Cerebellum (tissue), 4 donors: ENCODE measurements at places on chromosomes 6 and 20. TPM values are rescaled to one million over a fixed set of nuclear protein-coding genes. Genes with fewer than 3 reads are reported as not detected.
A peak's percentile ranks its signal among the peaks of the same experiment; 100 is the strongest.

Gene TCF21
- not detected for total RNA-seq

Gene RCAN2
- 30.3 TPM for total RNA-seq

Gene CD83
- total RNA-seq, result 19.7 TPM

Gene IPCEF1
- 4.4 TPM for total RNA-seq

Gene TNF
- total RNA-seq, result 0.18 TPM

Gene FERMT1
- 1.1 TPM for total RNA-seq

Gene ADGRB3
- total RNA-seq, result 237 TPM

Gene C20orf202
- 0.18 TPM for total RNA-seq

Gene ZKSCAN4
- 6.7 TPM for total RNA-seq

- no peak for DNase-seq
Observed at GRCh38 chr20:25319241-25320034, 71.2 kb downstream of the ABHD12 start.

- no peak for DNase-seq
Observed at GRCh38 chr20:3572151-3572550, 91.0 kb downstream of the GFRA4 start.

- no peak for DNase-seq
Observed at GRCh38 chr6:7680393-7681075, 45.4 kb upstream of the BMP6 start.

DNA sequence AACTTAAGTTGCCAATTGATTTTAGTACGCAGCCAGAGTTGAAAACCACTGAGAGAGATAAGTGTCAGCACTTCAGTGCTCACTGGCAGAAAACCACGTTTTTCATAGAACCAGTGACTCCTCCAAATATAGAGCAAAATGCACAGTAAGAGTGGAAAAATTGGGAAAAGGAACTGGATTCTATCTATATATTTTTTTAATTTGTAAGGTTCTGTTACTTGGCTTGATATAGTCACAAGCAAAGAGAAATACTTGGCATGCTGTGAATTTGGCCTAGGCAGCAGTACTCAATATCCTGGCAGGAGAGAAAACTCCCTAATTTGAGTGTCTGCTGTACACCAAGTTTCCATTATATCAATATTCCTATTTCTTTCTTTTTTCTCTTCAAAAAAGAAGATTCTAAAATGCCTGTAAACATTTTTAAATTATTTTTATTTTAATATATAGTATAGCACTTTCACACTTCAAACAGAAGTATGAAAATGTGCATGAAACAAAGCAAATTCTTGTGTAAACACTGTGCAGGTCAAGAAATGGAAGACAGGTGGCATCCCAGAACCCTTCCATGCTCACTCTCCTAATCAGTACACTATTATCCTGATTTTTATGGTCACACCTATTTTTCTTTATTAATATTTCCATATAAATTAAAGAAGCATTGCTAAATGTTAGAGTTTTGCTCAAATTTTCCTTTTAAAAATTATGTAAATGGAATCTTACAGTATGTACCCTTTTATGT lies 561.8 kb upstream of the RNF217 start:
- DNase-seq, result peak; percentile 7

GRCh38 chr6:148943451-148943850 lies 196.6 kb downstream of the UST start:
- DNase-seq, result no peak

- DNase-seq, result no peak
Observed at GRCh38 chr6:108777536-108777935, 70.7 kb upstream of the ARMC2 start.

DNA sequence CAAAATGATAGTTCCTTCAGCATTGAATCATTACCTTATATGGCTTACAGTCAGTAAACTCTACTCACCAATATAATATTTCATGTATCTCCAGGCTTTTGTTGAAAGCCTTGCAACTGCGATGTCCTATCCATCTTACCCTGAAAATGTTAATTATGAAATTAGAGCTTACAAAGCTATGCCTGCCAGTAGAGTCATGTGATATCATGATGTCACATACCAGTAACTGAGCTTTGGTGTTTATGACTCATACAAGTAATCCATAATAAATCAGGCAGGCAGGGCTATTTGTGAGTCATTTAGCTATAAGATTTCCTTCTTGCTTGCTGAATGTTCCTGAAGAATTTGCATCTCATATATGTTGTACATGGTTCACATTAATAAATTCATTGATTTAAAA lies 44.9 kb upstream of the FAM83B start:
- no peak for DNase-seq

DNA sequence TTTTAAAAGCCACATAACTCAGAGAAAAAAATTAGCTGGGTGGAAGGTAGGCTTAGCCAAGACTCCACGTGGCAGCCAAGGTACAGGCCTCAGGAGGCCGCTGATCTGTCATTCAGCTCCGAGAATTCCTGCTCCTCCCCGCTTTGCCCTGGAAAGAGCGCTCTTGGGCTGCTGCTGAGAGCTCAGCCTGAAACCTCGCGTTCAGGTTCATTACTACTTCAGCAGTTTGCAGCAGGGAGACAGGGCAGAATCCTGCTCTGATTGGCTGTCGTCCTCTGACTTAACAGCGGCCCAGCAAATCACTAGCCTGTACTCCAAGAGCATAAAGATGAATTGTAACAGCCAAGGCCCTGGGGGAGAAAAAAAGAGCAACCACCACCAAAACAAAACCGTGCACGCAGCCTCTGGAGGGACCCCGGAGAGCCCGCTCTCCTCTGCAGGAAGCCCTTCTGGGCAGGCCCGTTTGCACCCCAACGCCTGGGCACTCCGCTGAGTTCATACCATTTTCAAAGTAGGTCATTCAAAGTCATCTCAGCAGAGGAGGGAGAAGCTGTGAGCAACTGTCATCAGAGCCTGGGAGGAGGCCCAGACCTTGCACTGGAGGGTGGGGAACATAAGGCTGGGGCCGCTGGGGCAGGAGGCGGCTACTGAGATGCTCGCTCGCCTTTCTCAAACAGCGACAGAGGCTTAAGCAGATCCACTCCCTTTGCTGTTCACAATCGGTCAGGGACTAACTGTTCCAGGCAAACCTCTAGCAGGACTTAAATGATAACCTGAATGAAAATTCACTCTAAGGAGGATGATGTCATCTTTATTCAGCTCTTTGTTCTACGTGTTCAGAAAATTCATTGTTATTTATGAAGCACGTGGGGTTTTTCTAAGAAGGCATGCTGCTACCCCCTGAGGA lies 42.3 kb upstream of the ATXN1 start:
- DNase-seq, result peak; percentile 91

- DNase-seq, result no peak
Observed at GRCh38 chr6:3999800-4000661, 78.9 kb downstream of the FAM217A start.

GRCh38 chr6:164453835-164454234 lies 855.6 kb downstream of the C6orf118 start:
- DNase-seq, result no peak

DNA sequence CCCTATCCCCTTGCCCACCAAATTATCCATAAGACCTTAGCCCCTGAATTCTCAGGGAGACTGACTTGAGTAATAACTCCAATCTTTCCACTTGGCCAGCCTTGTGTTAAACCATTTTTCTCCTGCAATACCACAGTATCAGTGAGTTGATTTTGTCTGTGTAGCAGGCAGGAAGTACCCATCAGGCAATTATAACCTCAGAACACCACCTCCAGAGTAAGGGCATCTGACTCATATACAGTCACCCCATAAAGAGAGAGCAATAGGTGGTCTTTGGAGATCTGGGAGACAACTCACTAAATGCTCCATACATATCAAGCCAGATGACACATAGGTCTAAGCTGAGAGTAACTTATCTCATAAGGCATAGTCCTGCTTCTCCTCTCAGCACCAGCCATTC lies 83.7 kb downstream of the FILIP1 start:
- DNase-seq, result no peak

- DNase-seq, result no peak
Observed at GRCh38 chr6:133549371-133549801, 308.2 kb downstream of the EYA4 start.

DNA sequence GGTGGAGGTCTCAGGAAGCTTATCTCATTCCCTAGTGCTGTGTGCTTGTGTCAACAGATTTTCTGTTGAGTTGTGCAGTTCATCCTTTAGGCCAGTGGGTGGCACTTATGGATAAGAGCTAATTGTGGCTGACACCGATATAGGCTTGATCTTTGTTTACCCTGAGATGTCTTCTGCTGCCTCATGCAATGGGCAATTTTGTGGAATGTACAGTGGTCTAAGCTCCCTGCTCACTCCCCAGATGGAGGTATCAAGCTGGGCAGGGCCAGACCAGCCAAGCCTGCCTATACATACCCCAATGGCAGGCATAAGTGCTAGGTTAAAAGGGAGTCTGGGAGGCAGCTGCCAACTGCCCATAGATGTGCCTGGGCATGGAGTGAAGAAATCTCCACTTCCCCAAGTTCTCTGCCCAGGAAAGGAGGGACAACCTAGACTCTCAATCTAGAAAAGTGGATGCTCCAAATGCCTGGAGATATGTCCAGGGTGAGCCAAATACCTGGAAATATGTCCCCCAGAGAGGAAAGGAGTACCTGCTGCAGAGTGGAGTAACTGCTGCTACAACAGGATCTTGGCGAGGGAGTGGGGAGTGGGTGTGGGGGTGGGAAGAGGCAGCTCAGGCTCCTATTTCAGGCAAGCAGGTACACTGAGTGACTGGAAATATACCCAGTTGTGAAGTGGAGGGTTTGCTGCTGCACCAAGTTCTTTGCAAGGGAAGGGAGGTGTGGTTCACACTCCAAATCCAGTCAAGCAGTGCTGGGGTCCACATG lies 53.2 kb upstream of the ARG1 start:
- DNase-seq, result no peak

GRCh38 chr6:43992783-43993644 lies 134.2 kb downstream of the MRPL14 start:
- no peak for DNase-seq

GRCh38 chr6:90382760-90383159 lies 86.1 kb upstream of the BACH2 start:
- no peak for DNase-seq

GRCh38 chr6:101605874-101606273 lies 212.4 kb downstream of the GRIK2 start:
- no peak for DNase-seq

- no peak for DNase-seq
Observed at GRCh38 chr6:51182827-51183226, 364.2 kb downstream of the TFAP2B start.

DNA sequence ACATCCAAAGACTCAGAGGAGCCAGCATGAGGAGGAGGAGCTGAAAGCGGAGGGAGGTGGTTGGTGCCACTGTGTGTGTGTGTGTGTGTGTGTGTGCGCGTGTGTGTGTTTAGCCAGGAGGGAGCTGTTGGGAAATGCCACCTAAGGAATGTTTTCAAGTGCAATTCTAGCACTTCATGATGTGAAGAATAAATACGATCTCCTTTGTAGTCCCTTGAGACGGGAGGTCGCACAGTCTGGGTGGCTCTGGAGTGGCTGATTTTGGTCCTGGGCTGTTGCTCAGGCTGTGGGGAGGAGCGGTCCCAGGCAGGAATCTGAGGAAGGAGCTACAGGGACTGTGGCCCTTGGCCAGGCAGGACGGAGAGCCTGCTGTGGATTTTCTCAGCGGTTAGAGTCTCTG lies 93.7 kb downstream of the PPP1R14C start:
- no peak for DNase-seq

DNA sequence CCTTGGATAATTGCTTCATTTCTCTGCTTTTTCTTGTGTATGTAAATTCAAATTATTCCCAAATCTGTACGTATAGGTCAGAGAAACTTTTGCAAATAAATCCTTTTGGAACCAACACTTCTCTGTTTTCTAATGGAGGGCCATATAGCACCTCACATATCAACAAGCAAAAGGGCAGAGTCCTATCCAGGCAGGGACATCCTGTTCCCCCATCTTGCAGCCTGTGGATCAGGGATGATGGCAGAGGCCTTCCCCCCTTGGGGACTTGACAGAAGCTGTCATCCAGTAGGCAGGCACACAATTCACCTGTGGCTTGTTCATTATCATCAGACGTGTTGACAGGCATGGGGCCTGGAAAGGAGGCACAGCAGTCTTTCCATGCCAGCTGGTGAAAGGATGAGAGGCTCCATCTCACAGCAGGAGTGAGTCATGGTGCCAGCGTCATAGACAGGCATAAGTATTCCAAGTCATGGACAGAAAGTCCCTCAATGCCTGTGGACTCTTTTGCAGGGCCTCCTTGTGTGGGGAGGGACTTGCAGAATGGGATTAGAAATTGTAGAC lies 31.8 kb upstream of the PLEKHG1 start:
- DNase-seq, result peak; percentile 53

GRCh38 chr6:109821428-109821827 lies 130.3 kb downstream of the FIG4 start:
- no peak for DNase-seq

DNA sequence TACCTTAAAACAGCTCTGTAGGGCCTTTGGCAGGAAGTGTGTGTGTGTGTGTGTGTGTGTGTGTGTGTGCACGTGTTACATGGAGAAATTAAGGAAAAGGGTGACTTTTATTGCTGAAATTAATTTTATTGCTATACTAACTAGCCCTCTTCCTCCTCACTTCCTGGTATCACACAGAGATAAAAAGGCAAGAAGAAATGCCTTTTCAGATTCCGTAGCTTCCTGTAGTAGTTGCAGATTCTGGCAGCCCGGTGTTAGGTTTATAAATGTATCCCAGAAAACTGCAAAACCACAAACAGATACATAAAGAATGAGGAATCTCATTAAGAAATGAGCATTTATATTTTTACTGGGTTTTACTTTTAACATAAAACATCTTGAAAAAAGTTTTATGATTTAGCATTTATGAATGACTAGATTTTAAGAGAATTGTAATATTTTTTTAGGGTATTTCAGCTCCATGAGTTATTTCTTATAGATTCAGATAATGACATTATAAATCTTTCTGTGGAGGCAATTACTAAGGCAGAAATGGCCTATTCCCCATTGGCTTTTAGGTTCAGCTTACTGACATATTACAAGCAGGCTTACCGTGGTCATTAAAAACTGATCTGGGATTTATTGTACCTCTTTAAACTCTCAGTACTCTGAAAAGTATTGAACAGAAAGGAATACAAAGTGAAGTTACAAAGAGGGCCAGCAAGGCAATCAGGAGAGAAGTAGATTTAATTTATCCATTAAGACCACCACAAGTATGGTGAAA lies 249.1 kb upstream of the TSHZ2 start:
- no peak for DNase-seq

DNA sequence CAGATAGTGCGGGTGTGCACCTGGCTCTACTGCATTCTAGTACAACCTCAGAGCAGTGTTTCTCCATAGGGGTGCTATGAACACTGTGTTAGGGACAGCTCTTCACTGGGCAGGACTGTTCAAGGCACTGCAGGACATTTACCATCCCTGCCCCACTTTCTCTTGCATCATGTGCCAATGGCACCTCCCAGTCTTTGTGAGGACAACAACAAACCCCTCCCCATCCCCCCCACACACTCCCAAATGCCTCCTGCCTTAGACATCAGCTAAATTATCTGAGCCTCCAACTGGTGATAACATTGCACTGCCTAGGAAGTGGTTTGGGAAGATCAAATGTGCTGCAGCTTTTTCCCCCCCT lies 98.9 kb downstream of the FYN start:
- DNase-seq, result no peak

- peak; percentile 36 for DNase-seq
Observed at GRCh38 chr20:62652041-62652893, 10.0 kb downstream of the SLCO4A1 start.
